ENCODE measurements at places on chromosomes 6 and 20. TPM values are rescaled to one million over a fixed set of nuclear protein-coding genes. Genes with fewer than 3 reads are reported as not detected.

DNA sequence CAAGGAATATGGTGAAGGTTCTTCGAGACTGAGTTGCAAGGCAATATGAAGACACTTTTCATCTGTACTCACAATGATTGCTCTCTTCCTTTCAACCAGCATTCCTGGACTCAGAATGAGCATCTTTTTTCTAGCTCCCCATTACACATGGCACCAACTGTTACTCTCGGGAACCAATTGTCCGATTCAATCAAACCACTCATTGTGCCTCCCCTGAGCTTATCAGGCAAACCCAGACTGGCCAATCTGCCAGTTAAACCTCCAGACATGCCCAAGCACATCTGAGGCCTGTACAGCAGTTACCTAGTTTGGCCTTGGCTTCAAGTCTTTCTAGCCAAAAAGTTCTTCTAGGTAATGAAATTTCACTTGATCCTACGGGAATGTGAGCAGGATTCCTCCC lies 164.1 kb downstream of the ID4 start:
- no peaks in the 10 kb centered on the region for H3K4me1 ChIP-seq
- DNase-seq, result no peak
- H3K36me3 ChIP-seq, result no peaks in the 10 kb centered on the region
- H3K27ac ChIP-seq, result no peak overlapping the region
- H3K27me3 ChIP-seq, result no peaks in the 10 kb centered on the region

GRCh38 chr20:4957939-4958362 lies 43.4 kb downstream of the SLC23A2 start:
- H3K27me3 ChIP-seq, result no peaks in the 10 kb centered on the region
- no peak overlapping the region for H3K4me3 ChIP-seq
- H3K36me3 ChIP-seq, result no peaks in the 10 kb centered on the region
- H3K4me1 ChIP-seq, result no peaks in the 10 kb centered on the region
- DNase-seq, result no peak
- H3K27ac ChIP-seq, result no peak overlapping the region

The CALHM5 gene
- not detected for total RNA-seq

DNA sequence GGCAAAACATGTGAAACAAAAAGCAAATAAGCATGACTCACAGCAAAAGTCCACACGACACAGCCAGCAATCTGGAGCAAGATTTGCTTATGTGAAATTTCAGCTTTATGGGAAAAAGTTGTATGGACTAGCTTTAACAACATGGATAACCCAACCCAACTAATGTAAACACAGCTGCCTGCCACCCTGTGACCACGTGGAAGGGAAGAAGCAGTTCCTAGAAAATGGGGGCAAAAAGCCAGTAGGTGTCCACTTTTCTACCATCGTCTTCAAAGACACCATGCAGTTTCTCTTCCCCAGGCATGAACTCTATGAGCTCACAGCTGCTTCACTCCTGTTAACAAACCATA lies 425.4 kb upstream of the RNF217 start:
- H3K27me3 ChIP-seq, result no peaks in the 10 kb centered on the region
- no peak overlapping the region for H3K4me3 ChIP-seq
- H3K4me1 ChIP-seq, result no peaks in the 10 kb centered on the region
- H3K36me3 ChIP-seq, result no peaks in the 10 kb centered on the region
- no peak overlapping the region for H3K27ac ChIP-seq

DNA sequence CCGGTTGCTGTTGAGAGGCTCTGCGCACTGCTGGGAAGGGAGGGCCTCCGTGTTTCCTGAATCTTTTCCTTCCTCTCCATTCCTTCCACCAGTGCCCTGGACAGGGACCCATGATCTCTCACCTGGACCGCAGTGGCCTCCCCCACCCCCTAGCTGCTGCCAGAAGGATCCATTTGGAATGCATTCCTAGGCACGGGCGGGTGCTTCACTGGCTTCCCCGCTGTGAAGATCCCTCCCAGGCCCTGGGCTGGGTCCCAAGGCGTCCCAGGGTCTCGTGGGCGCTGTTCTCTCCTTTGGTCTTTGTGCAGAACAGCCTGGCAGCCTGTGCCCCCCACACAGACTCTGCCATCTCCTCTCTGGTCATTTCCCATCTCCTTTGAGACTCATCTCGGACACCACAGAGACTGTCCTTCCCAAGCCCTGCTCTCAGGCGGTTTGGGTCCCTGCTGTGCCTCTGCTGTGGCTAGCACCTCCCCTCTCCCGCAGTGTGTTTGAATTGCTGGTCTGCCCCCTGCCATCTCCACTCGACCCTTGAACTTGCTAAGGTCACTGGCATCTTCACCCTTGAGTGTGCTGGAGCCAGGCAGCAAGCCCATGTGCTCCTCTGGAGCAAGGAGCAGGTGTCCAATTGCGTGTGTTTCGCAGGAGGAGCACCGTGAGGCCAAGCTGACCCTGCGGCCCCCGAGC lies 59.0 kb downstream of the TCP11 start:
- no peaks in the 10 kb centered on the region for H3K4me1 ChIP-seq
- no peak for DNase-seq
- no peaks in the 10 kb centered on the region for H3K36me3 ChIP-seq
- H3K4me3 ChIP-seq, result no peak overlapping the region
- no peaks in the 10 kb centered on the region for H3K27me3 ChIP-seq

DNA sequence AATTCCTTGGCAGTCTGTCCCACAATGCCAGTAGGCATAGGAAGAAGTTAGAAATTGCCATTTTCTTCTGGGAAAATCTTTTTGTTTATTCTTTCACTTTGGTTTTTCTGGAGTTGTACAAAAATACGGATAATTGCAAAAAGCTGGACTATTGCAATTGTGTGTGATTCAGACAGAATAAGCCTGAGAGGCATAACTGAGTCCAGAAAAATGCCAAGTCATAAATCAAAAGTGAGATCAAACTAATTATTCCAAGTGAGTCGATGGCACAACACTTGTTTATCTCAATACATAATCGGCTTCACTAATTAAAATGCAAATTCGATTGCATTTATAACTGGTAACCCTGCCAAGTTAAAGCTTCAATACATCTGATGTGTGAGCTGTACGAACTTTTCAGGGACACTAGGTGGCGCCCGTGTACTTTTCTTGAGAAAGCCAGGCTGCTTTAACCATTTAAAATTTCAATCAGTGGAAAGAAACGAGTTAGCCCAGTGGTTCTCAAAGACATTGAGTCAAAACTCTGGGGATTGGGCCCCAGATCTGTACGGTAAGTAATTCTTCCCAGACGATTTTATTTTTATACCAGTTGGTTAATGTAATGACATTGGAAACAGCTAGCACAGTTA lies 102.6 kb downstream of the LAMP5 start:
- peak; percentile 75 for DNase-seq
- H3K27ac ChIP-seq, result no peak overlapping the region
- H3K4me3 ChIP-seq, result no peak overlapping the region
- no peaks in the 10 kb centered on the region for H3K4me1 ChIP-seq
- no peaks in the 10 kb centered on the region for H3K36me3 ChIP-seq

The CRISP3 gene
- not detected for total RNA-seq

DNA sequence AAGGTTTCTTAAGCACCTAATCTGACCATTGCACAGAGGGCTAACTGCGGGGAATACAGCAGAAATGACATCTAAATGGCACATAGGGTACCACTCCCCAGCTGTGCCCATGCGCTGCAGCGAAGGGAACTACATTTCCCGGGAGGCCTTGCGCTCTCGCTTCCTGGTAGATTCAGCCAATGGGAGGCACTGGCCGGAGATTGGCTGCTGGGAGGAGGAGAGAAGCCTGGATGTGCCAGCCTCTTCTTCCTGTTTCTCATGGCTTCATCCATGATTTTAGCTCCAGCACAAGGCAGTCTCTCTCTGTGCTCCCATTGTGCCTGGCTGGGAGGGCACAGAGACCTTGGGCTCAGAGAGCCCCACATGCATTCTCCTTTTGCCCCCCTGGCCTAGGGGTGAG lies 101.7 kb upstream of the FOXA2 start:
- no peaks in the 10 kb centered on the region for H3K4me1 ChIP-seq
- peaks cover 5% of the 10 kb centered on the region for H3K27me3 ChIP-seq
- H3K36me3 ChIP-seq, result no peaks in the 10 kb centered on the region
- H3K27ac ChIP-seq, result no peak overlapping the region
- H3K4me3 ChIP-seq, result no peak overlapping the region
- DNase-seq, result peak; percentile 51
